ENCODE measurements at places on chromosomes 7 and 10.
A peak's percentile ranks its signal among the peaks of the same experiment; 100 is the strongest.

GRCh38 chr10:18414061-18414460 is 237.3 kb downstream of the NSUN6 start:
- no peak for DNase-seq

- no peak for DNase-seq
Observed at GRCh38 chr7:33062023-33062781, at the start of gene NT5C3A. TSS of gene NT5C3A (minus strand) at chr7:33062776. CDS start at chr7:33062705, 71 bp downstream.

DNA sequence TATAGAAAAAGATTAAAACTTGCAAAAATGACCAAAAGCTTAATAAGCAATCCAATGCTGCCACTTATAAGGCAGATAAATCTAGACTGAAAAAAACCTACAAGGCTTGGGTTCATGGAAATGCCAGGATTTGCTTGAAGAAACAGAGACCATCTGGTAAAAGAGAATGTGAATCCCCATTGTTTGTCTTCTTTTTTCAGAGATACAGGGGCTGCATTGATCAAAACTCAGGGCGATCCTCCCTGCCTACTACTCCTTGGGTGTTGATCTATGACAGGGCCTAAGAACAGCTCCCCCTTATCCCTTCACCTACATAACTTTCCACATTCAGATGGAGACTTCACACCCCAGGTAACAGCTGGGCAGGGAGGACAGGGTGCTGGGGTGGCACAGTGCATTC is 3.3 kb upstream of the TSGA13 start:
- DNase-seq, result no peak

GRCh38 chr10:75099952-75100763 is 11.3 kb upstream of the SAMD8 start:
- DNase-seq, result peak; percentile 71

DNA sequence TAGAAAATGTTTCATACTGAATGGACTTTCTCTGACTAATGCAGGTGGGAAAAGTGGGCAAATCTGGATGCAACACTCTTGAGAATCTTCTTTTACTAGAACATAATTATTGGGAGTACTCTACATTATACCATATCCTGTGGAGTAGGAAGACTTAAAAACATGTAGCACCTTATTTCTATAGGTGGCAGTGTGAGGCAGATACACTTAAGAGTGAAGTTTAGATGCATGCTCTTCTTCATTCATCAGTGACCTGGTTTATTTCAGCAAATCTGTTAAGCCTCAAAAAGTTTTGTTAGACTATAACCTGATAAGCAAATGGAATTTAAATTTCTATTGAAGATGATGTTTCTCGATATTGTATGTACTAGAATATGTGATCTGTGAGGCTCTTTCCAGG is 1087.1 kb upstream of the LRRN3 start:
- no peak for DNase-seq

GRCh38 chr7:99997545-99998137 is 17.8 kb upstream of the ZKSCAN1 start:
- peak; percentile 72 for DNase-seq

DNA sequence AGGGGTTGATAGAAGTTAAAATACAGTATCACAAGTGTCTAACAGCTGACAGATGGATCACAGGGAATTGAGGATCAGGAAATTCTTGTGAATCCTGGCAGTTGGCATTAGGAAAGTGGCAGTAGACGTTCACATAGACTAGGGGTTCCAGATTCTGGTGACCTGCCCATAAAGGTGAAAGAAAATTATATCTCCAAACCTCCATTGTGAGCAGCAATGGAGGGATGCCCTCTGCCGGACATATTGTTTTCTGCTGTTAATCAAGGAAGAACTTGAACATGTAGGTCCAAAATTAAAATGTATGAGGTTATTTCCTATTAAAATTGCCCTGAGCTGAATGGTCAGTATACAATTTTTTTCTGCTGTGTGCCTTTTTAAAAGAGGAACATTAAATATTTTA is 5.1 kb downstream of the NME8 start:
- no peak for DNase-seq

DNA sequence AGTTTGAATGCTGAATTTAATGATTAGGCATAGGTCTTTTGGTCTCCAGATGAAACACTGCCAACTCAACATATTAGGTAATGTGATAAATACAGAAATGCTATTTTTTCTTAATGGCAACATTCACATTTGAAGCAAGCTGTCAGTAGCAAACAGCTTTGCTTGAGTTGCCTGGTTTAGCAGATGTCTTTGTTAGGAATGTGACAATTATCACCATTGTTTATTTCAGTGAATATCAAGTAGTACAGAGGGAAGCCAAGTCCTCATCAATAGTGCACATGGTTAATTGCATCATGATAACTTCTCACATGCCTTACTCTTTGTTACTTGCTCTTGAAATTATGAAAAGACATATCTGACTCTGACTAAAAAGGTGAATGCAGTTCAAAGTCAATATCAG is 23.7 kb upstream of the SEPTIN7 start:
- DNase-seq, result no peak

Measured in stimulated activated naive CD4-positive, alpha-beta T cell (primary cell).